CD8-positive, alpha-beta T cell (primary cell): ENCODE measurements at places on chromosomes 5 and 9. TPM values are rescaled to one million over a fixed set of nuclear protein-coding genes. Genes with fewer than 3 reads are reported as not detected.

- DNase-seq = no peak
Observed at GRCh38 chr5:127369796-127370195, 79.2 kb downstream of the MEGF10 start.

GRCh38 chr9:17063535-17064135, 71.2 kb upstream of the CNTLN start:
- DNase-seq = no peak

- no peak for DNase-seq
Observed at GRCh38 chr9:127092041-127092608, 30.3 kb downstream of the ANGPTL2 start.

- no peak for DNase-seq
Observed at GRCh38 chr9:99666571-99666970, 155.1 kb upstream of the NR4A3 start.

DMRT3 gene
- total RNA-seq = not detected

DNA sequence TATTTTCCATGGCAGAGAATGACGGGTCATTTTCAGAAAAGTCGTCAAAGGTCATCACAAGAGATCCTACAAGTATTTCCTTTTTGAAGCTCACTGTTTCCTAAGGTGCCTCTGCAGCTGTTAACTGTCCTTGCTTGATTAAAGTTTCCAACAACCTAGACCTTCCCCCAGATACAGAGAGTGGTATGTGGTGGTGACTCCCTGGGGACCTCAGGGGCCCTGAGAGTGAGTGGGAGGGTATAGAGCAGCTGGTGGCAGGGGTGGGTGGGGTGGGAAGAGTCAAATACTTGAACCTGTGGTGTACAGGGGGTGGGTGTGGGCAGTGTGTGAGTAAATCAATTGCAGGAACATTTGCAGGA, 1.6 kb upstream of the CD72 start:
- DNase-seq = no peak

DNA sequence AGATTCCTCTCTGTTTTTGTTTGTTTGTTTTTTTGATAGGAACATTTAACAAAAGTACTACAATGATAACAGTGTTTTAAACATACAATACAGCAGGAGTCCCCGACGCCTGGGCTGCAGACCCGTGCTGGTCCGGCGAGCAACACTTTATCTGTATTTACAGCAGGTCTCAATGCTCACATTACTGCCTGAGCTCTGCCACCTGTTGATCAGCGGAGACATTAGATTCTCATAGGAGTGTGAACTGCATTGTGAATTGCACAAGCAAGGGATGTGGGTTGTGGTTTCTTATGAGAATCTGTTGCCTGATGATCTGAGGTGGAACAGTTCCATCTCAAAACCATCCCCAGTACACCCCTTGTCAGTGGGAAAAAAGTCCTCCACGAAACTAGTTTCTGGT, 1068.5 kb upstream of the CDH10 start:
- DNase-seq = no peak

CEL gene
- total RNA-seq = 0.19 TPM

PFN3 gene
- not detected for total RNA-seq

DNA sequence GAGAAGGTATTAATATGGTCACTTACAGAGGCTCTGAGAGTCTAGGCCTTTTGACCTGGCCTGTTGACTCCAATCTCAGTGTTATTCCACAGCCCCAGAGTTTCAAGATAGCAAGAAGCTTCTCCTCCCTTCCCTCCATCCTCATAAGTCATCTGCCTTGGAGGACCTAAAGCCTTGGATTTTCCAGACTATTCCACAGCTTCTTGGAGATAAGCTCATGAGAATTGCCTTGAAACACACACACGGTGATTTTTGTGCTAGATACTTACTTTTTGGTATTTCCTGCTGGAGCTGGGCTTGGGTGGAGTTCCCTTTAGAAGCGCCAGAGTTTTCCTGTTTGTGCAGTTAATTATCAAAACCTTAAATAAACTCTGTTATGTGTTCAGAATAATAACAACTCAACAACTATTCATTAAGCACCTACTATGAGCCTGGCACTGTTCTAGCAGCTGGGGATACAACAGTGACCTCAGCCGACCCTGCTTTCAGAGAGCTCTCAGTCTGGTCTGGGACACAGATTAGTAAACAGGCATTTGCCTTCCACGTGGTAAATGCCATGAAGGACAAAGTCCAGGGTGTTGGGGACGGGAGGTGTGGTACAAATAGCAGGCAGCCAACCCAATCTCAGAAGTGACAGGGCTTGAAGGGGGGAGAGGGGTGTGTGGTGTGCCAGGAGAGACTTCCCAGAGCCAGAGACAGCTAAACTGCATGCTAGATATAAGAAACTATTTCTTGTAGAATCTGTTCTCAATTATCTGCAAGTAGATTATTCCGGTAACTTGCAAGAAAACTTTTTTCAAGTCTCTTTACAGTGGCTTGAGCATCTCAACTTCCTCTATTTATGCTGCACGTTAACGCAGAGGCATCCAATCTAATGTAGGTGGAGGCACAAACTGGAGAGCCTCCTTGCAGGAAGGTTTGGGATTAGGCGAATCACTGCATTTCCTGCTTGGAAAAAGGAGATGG, 55.9 kb upstream of the KLF9 start:
- no peak for DNase-seq

HSPB3 gene
- total RNA-seq = not detected

DNA sequence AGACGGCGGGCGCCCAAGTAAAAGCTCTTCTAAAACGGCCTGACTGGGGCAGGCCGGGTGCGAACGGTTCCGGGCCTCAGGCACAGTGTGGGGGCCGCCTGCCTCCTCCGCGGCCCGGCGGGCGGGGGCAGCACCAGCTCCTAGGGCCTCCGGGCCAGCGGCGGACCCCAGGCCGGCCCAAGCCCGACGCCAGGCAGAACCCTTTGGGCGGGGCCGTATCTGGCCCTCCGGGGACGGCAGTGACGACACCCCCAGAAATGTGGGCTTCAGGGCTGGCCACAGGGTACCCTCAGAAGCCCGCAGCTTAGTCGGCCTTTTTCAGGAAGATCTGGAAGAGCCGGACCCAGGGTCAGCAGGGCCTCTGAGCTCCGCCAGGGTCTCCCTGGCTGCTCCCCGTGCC, 4.0 kb downstream of the LTC4S start:
- peak; percentile 16 for DNase-seq

BRINP1 gene
- not detected for total RNA-seq

GRCh38 chr5:141806626-141807025, 71.6 kb downstream of the PCDH1 start:
- no peak for DNase-seq
